ENCODE measurements at places on chromosomes 2 and 18. TPM values are rescaled to one million over a fixed set of nuclear protein-coding genes. Genes with fewer than 3 reads are reported as not detected.

DNA sequence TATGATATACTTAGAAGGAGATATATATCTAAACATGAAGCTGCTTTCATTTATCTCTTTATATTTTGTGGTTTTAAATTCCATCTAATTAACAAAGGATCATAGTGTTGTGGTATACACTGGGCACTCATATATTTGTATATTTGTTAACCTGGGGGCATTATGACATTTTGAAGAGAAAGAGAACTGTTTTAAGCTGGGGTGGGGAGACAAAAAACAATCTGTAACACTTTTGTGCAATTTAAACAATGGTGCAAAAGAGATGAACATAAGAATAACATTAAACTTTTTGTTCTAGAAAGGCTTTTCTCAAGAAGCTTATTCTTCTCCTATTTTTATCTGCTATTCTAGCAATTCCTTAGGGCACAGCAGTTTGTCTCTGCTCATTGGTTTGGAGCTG is 842.0 kb upstream of the CDH2 start:
- DNase-seq = no peak

GRCh38 chr18:24189007-24189528 is 50.2 kb downstream of the CABYR start:
- DNase-seq = peak; percentile 27

DNA sequence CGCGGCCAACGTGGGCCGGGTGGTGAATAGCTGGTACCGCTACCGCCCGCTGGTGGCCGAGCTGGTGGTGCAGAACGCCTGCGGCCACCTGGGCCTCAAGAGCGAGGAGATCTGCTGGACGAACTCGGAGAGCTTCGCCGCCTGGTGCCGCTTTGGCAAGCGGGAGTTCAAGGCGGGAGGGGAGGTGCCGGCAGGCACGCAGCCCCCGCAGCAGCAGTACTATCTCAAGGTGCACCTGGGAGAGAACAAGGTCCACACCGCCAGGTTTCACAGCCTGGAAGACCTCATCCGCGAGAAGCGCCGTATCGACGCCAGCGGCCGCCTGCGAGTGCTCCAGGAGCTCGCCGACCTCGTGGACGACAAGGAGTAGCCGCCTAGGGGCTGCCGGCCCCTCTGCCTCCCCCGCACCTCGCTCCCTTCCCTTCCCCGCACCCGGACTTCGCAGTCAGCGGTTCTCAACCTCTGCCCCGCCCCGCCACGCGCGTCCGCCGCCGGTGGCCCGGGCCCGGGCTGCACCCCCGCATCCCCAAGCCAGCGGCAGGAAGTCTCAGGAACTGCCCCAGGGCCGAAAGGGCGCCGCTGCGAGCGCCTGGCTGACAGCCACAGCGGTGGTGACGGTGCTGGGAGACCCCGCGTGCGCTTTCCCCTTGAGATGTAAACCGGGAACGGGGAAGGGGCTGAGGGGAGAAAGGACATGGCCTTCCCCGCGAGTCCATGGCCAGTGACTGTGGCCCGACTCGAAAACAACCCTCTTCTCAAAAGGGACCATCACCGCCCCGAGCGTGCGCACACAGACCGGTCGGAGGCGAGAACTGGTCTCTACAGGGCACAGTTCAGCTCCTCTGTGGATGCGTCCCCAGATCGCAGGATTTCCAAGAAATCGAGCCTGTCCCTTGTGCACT is 2.2 kb downstream of the LRATD1 start:
- no peak for DNase-seq

The OTOF gene
- total RNA-seq = not detected

DNA sequence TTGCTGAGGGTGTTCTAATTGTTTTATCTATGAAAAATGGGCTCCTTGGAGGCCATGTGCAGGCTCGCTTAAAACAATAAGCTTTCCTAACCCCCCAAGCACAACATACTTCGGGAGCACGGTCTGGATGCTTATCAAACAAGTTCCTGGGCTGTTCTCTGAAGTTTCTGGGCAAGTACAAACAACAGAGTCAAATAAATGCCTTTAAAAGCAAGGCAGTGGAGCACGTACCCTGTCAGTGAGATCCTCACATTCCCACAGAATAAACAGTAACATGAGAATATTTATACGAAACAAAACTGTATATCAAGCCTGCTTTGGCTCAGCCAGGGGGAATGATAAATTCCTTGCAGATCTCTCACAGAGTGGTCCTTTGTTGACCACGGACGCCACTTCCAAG is 44.8 kb downstream of the FTCDNL1 start:
- no peak for DNase-seq

The GAL3ST2 gene
- total RNA-seq = not detected

GRCh38 chr2:16252251-16252650 is 311.9 kb downstream of the MYCN start:
- no peak for DNase-seq

- DNase-seq = no peak
Measured at GRCh38 chr2:233235977-233236376, 15.5 kb upstream of the ATG16L1 start.

GRCh38 chr2:120822933-120823332 is 87.3 kb downstream of the GLI2 start:
- no peak for DNase-seq

- DNase-seq = no peak
Measured at GRCh38 chr2:229467783-229468182, 196.7 kb upstream of the PID1 start.

DNA sequence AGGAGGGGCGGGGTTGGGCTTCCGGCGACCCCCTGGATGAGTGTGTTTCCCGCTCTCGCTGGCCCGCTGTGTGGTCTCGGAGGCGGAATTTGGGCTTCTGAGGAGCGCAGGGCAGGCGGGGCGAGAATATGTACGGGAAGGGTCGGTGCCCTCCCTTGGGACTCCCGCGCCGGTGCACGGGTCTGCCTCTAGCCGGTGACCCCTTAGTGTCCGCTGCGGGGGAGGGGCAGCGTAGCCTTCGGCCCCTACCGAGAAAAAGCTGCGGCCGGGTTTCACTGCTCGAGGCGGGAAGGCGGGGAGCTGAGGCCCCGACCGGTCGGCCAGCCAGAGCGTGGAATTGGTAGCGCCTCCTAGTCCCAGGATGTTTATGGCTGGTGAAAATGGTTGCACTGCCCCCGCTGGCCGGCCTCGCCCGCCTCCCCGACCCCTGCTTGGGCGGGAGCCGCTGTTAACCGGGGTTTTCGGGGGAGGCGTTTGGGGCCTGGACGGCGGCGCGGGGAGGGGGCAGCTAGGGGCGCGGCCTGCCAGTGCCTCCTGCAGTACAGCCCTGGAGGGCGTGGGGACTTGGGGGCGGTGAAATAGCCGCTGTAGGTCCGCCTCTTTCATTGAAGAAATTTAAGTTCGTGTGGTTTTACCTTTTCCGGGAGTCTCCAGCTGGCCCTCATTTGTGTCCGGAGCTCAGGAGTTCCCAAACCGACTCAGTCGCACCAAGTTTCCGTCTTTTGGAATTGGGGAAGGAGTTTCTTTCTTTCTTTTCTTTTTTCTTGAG is at the start of gene UGP2:
TSS of gene UGP2 (plus strand) at position 643 of the 769 bp plus-strand sequence. CDS start 290 bp downstream, outside the sequence.
- peak; percentile 88 for DNase-seq

- DNase-seq = no peak
Measured at GRCh38 chr2:74815941-74816340, 18.0 kb upstream of the HK2 start.

The UGT1A8 gene
- total RNA-seq = not detected

DNA sequence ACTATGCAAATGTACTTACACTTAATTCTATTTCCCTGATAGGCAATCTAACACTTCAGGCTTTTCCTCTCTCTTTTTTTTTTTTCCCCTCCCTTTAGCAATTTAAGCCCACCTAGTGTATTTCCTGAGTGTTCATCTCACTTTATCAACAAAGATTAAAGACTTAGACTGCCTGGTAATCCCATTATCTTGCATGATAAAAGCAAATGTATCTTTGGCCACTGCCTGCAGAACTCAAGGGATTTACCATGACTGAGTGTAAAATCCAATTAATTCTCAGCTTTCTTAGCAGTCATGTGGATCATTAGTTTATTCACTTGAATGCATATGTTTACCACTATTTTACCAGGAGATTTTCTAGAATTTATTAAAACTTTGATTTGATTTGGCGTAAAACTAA is 1102.2 kb upstream of the GYPC start:
- DNase-seq = no peak

DNA sequence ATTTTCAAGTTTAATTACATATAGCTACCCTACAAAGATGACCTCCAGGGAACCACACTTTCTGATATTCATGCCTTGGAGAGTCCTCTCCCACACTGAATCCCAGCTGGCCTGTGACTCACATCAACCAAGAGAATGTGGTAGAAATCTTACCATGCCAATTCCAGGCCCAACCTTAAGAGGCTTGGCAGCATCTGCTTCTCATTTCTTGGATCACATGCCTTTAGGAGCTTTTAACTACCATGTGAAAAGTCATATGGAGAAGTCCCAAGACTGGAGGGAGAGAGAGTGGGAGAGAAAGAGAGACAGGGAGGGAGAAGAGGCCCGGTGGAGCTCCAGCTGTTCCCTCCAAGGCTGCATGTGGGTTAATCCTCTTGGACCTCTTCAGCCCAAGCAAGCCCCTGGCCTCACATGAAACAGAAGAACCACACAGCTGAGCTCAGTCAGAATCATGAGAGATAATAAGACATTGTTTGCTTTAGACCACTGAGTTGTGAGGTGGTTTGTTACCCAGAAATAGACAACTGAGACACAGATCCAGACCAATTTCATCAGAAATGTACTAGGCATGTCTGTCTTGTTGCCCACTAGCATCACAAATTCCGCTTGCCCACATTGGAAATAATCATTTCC is 190.7 kb downstream of the MTCL1 start:
- no peak for DNase-seq

The GPN1 gene
- 27.8 TPM for total RNA-seq

- DNase-seq = no peak
Measured at GRCh38 chr18:75836516-75836915, 409.0 kb upstream of the SMIM21 start.

GRCh38 chr2:64996871-64997307 is 7.7 kb downstream of the SLC1A4 start:
- DNase-seq = no peak

GRCh38 chr2:30683236-30683956 is 123.8 kb downstream of the CAPN13 start:
- peak; percentile 62 for DNase-seq

The NOSTRIN gene
- not detected for total RNA-seq

The TTN gene
- 52.7 TPM for total RNA-seq

Measured in B cell (primary cell).